ENCODE measurements at places on chromosomes 2 and 18.

DNA sequence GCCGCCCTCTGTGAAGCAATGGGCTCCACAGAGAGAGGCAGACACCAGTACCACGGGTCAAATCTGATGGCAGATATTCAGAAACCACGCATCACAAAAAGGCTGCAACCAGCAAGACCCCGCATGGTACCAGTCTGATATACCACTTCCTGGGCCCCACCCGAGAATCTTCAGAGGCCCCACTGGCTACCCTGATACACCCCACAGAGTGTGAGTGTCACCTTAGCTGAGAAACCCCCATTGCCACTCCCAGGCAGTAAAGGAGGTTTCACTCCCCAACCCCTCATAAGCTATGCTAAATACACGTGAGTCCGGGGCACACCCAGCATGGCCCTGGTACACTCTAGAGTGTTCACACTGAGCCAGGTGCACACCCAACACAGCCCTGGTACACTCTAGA is 160.0 kb downstream of the EIPR1 start:
- DNase-seq = no peak

- DNase-seq = no peak
These were observed 54.9 kb downstream of the R3HDM1 start for GRCh38 chr2:135586148-135586547.

DNA sequence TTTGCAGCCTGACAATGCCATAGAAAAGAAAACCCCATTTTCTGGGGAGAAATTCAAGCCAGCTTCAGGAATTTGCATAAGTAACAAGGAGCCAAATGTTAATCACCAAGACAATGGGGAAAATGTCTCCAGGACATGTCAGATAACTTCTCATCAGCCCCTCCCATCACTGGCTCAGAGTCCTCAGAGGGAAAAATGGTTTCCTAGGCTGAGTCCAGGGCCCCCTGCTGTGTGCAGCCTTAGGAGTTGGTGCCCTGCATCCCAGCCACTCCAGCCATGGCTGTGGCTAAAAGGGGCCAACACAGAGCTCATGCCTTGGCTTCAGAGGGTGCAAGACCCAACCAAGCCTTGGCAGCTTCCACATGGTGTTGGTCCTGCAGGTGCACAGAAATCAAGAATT is 63.7 kb upstream of the FANCL start:
- no peak for DNase-seq

DNA sequence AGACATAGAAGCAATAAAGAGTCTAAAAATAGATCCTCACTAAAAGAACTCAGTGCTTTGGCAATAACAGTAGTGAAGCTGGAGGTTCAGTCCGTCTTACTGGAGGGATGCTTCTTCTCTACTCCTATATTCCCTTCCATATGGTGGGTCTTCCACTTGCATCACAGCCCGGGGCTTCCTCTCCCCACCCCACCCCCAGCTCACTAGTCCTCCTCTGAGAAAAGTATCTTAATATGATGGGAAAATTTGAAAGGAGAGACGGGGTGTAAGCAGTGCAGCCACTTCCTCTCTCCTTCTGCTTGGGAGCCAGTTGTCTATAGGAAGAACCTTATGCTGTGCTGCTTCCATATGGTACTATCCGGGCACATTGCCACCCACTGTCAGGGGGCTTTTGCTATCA is 57.2 kb upstream of the SPOPL start:
- no peak for DNase-seq

GRCh38 chr2:158357699-158358098 is 98.9 kb downstream of the CCDC148 start:
- no peak for DNase-seq

DNA sequence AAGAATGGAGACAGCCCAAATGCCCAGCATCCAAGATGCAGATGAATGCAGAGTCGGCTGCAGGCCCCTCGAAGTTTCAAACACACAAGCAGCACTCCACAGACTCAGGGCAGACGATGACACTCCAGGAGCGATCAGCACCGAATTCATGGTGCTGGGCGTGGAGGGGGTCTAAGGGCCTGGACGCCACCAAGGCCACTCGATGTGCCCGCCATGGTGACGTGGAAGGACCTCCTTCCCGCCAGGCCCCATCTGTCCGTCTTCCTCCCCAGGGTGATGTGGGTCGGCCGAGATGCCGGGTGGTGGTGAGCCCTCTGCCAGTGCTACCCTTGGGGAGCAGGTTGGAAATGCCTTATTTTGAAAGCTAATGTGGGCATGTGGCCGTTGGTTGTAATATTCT is 9.4 kb downstream of the KIF1A start:
- no peak for DNase-seq

GRCh38 chr18:23058746-23059415 is 76.4 kb upstream of the CABLES1 start:
- DNase-seq = no peak

DNA sequence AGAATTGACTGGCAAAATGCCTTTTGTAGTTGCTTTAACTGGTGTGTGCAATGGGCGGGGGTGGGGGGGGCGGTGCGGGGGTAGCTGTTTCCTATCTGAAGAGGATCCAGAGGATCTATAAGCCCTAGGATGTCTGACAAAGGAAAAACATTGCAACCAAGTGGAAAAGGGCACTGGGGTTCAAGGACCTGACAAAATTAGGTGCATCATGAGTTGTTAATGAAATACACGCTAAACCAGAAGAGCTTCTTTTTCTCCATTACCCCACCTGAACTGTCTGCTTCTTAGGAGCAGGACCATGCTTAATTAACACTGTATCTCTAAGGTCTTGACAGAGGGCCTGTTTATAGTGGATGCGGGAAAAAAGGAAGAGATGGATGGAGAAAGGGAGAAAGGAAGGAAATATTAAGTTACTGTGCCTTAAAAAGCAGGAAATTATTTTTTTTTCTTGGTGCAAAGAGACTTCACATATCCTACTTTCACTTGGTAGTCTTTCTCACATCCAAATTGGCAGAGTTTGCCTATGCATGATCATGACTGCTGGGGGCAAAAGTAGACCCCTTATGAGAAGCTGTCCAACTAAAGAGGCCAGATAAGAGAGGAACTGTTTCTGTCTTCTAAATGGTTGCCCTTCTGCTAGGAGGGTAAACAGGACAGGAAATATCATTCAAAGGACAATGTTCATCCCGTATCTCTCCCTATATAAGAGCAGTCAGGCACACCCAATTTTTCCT is 4.6 kb downstream of the RND3 start:
- no peak for DNase-seq

All from activated CD4-positive, CD25-positive, alpha-beta regulatory T cell (primary cell).